Activated T-cell treated with anti-CD3 and anti-CD28 coated beads, Interleukin-2, amount 50 U/mL, for 72 hours (primary cell): ENCODE measurements at places on chromosomes 7 and 10. TPM values are rescaled to one million over a fixed set of nuclear protein-coding genes. Genes with fewer than 3 reads are reported as not detected.
A peak's percentile ranks its signal among the peaks of the same experiment; 100 is the strongest.

- H3K36me3 ChIP-seq: no peaks in the 10 kb centered on the region
- H3K27ac ChIP-seq: peak overlapping the region; percentile 59
- peaks cover 5% of the 10 kb centered on the region for H3K4me1 ChIP-seq
- DNase-seq: no peak
- H3K4me3 ChIP-seq: no peak overlapping the region
- no peaks in the 10 kb centered on the region for H3K27me3 ChIP-seq
Measured at GRCh38 chr7:144519925-144520324, 116.4 kb upstream of the NOBOX start.

DNA sequence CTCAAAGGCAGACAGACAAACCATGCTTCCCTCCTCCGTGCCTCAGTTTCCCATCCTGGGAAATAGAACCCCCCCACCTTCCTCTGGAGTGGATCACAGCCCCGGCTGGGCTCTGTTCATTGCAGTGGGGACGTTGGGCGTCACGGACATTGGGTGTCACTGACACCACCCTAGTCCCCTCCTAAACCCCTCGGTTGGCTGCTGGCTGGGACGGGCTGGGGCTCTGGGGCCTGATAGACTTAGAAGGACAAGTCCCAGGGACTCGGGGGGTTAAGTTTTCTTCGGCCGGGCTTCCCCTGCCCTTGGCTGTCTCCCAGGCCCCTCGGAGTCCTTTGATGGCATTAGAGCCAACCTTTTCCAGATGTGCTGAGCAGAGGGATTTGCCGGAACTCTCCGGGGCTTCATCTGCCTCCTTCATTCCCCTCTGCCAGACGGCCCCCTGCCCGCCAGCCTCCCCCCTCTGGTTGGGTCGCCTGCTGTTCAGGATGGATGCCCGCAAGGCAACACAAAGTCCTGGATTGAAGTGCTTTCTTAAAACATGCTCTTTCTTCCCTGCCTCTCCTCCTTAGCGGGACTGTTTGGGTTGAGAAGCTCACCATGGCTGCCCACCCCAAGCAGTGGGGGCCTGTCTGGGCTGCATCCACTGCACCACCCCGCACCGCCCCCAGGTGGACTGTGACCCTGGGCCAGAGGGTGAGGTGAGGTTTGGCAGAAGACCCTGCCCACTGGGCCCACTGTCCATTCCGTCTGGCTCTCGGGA is 73.0 kb downstream of the COL26A1 start:
- no peaks in the 10 kb centered on the region for H3K4me1 ChIP-seq
- H3K4me3 ChIP-seq: no peak overlapping the region
- H3K27me3 ChIP-seq: peaks cover 10% of the 10 kb centered on the region
- no peaks in the 10 kb centered on the region for H3K36me3 ChIP-seq
- no peak overlapping the region for H3K27ac ChIP-seq

DNA sequence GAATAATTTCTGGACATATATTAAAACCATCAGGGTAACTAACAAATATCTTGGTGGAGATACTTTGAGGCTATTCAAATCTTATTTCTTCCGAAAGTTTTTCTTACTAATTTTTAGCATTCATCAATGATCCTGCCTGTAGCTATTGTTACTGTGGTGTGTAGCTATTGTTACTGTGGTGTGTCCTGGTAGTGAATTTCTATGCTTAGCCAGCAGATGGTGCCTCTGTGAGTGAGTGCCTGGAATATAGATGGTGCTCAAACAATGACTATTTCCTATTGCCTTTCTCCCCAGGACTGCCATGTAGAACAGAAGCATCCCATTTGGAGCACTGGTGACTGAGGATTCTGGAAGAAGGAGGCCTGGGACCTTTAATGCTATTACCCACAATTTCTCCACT is 245.7 kb downstream of the CCSER2 start:
- peaks cover 21% of the 10 kb centered on the region for H3K27me3 ChIP-seq
- no peak overlapping the region for H3K27ac ChIP-seq
- no peak for DNase-seq

DNA sequence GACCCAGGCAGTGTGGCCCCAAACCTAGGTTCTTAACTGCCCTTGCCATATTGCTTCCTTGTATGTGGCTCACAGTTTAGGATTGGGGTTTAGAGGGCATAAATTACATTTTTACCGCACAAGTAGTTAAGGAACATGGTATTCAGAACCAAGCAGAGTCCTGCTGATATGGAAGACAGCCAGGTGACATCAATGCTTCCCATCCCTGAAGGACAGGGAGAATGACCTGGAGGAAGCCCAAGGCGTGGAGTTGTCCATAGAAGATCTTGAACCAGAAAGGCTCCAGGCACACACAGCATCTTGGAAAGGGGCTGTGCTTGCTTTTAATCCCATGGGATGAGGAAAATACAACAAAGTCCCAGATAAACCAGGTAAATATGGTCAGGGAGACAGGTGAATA is 48.3 kb downstream of the ATXN7L1 start:
- H3K4me3 ChIP-seq: no peak overlapping the region
- no peaks in the 10 kb centered on the region for H3K27me3 ChIP-seq
- H3K4me1 ChIP-seq: no peaks in the 10 kb centered on the region

GRCh38 chr10:112952282-112953173 is 2.5 kb downstream of the TCF7L2 start:
- peaks cover 81% of the 10 kb centered on the region for H3K27me3 ChIP-seq
- peak overlapping the region; percentile 93 for H3K4me3 ChIP-seq
- DNase-seq: no peak
- H3K27ac ChIP-seq: no peak overlapping the region

GRCh38 chr7:158274996-158275395 is 312.6 kb downstream of the PTPRN2 start:
- no peaks in the 10 kb centered on the region for H3K36me3 ChIP-seq
- H3K4me3 ChIP-seq: no peak overlapping the region
- H3K27ac ChIP-seq: no peak overlapping the region
- no peaks in the 10 kb centered on the region for H3K27me3 ChIP-seq
- DNase-seq: no peak

- H3K4me3 ChIP-seq: no peak overlapping the region
- no peaks in the 10 kb centered on the region for H3K4me1 ChIP-seq
- no peaks in the 10 kb centered on the region for H3K27me3 ChIP-seq
- no peak for DNase-seq
- H3K36me3 ChIP-seq: peaks cover under 1% of the 10 kb centered on the region
Measured at GRCh38 chr7:111486472-111487142, 75.7 kb downstream of the IMMP2L start.

GRCh38 chr10:79331226-79331625 is 16.0 kb upstream of the PPIF start:
- H3K27me3 ChIP-seq: no peaks in the 10 kb centered on the region
- H3K36me3 ChIP-seq: peaks cover 2% of the 10 kb centered on the region
- peak; percentile 29 for DNase-seq
- peaks cover 56% of the 10 kb centered on the region for H3K4me1 ChIP-seq
- H3K27ac ChIP-seq: no peak overlapping the region

DNA sequence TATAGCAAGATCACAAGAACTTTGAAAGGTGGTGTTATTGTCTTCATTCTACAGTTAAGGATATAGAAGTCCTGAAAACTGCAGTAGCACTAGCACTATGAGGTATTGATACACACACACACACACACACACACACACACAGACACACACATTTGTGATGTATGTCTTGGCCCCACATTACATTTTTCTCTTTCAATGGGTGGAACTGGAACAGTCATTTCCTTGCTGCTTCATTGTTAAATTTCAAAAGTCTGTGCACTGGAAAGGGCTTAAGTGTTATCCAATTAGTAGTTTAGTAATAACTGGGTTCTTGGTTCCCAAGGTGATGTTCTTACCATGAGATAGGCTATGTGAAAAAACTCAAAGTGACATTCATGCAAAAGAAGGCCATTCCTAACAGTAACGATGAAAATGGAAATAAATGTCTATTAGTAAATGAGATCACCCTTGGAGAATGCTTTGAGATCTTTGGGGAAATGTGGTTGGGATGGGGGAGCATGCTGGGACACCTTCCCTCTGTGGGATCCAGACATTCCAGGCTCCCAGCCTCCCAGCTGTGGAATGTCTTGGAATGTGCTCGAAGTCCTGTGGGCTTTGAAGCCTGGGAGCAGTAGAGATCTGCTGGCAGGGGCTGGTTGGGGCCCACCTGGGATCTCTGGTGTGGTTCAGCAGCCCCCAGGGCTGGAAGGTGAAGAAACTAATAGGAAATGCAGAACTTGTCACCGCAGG is 37.4 kb upstream of the CALD1 start:
- H3K27ac ChIP-seq: peak overlapping the region; percentile 59
- peaks cover 36% of the 10 kb centered on the region for H3K4me1 ChIP-seq
- no peak for DNase-seq
- H3K27me3 ChIP-seq: peaks cover 7% of the 10 kb centered on the region

GRCh38 chr7:45435131-45435530 is 139.0 kb upstream of the ADCY1 start:
- no peak overlapping the region for H3K27ac ChIP-seq
- H3K4me1 ChIP-seq: no peaks in the 10 kb centered on the region
- H3K4me3 ChIP-seq: no peak overlapping the region
- H3K27me3 ChIP-seq: peaks cover 52% of the 10 kb centered on the region
- no peak for DNase-seq

- no peaks in the 10 kb centered on the region for H3K4me1 ChIP-seq
- no peaks in the 10 kb centered on the region for H3K36me3 ChIP-seq
- H3K4me3 ChIP-seq: no peak overlapping the region
- no peak for DNase-seq
Measured at GRCh38 chr7:80666376-80666775, 27.9 kb downstream of the CD36 start.

- no peaks in the 10 kb centered on the region for H3K27me3 ChIP-seq
- no peak overlapping the region for H3K27ac ChIP-seq
- H3K36me3 ChIP-seq: peaks cover 8% of the 10 kb centered on the region
Measured at GRCh38 chr7:111568870-111569462, 6.7 kb upstream of the IMMP2L start.

- no peaks in the 10 kb centered on the region for H3K36me3 ChIP-seq
- H3K4me3 ChIP-seq: no peak overlapping the region
- peaks cover 4% of the 10 kb centered on the region for H3K4me1 ChIP-seq
- peaks cover 13% of the 10 kb centered on the region for H3K27me3 ChIP-seq
Measured at GRCh38 chr10:1264001-1264400, 207.8 kb downstream of the WDR37 start.

- no peaks in the 10 kb centered on the region for H3K4me1 ChIP-seq
- H3K27me3 ChIP-seq: no peaks in the 10 kb centered on the region
- peaks cover 4% of the 10 kb centered on the region for H3K36me3 ChIP-seq
Measured at GRCh38 chr10:125389648-125390047, 229.3 kb upstream of the CTBP2 start.

CLRN3 gene
- not detected for total RNA-seq

CHN2 gene
- 1.2 TPM for total RNA-seq

ZP3 gene
- total RNA-seq: 7.7 TPM

ATG9B gene
- 10.1 TPM for total RNA-seq

LIPN gene
- total RNA-seq: not detected

LFNG gene
- total RNA-seq: 23.0 TPM

CPN1 gene
- total RNA-seq: not detected

OR6V1 gene
- not detected for total RNA-seq
